Bronchial epithelial cell (primary cell): ENCODE measurements at places on chromosomes 3 and 15. TPM values are rescaled to one million over a fixed set of nuclear protein-coding genes. Genes with fewer than 3 reads are reported as not detected.

The GP9 gene
- not detected in 2 replicates for total RNA-seq

DNA sequence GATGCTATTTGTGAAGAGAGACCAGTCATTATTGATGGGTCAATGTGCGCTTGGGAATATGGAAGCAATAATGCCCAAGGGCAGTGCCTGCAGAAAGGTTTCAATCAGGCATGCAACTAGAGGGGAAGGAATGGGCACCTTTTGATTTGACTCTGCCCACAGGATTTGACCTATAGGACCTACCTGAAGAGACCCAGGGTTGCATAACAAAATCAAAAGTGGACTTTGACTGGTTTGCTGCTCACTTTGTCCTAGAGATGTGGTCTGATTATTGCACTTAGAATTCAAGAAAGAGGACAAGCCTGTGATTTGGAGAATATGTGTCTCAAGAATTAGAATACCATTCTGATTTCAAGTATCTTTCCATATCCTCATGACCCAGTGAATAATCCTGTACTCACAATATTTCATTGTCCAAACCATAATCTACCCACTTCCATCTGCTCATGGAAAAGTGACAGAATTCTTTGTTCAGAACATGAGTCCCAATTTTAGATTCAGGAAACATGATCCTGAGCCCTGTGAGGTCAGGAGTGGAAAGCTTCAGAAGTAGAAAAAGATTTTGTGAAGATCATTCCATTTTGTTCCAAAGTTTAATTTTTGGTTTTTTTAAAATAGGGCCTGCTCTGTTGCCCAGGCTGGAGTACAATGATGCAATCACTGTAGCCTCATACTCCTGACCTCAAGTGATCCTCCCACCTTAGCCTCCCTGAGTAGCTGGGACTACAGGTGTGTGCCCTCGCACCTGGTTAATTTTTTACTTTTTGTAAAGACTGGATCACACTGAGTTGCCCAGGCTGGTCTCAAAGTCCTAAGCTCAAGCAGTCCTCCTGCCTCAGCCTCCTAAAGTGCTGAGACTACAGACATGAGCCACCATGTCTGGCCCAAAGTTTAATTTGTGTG, 151.3 kb upstream of the NR2E3 start:
- no peak for DNase-seq

DNA sequence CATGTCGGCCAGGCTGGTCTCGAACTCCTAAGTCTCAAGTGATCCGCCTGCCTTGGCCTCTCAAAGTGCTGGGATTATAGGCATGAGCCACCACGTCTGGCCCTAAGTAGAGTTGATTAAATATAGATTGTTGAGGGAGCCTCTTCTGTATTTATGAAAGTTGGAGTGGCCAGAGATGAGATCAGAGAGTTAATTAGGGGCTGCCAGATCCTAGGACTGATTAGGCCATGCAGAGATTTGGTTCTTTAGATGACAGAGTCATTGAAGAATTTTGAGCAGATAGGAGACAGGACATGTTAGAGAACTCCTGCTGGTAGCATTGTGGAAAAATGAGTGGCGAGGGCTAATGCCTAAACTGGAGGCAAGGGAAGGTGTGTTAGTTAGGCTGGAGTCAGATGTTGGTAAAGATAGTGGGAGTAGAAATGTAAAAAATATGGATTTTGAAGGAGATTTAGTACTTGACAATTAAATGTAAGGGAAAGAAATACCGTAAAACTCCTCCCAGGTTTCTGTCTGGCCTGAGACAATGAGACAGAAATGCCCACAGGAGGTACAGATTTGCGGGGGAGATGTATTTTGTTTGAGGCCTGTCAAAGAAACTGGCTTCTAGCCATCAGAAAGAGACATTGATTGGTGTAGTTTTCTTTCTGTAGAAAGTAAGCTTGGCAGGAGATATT, 23.4 kb downstream of the SACM1L start:
- DNase-seq: no peak

DNA sequence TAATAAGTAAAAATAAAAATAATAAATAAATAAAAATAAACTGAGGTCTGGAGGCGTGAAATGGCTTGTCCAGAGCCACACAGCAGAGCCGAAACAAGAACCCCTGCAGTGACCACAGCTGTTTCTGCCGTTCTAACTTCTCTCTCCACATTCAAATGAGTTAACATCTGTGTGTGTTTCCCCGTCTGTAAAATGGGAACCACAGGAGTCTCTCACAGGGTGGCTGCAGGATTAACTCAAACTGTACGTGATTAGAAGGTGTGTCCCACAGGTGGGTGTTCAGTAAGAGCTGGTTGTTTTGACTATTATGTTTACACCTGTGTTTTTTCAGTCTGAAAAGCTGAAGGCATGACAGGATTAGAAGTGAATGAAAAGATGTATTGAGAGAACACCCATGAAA, 27.0 kb upstream of the MUC4 start:
- DNase-seq: no peak

The ATP10A gene
- total RNA-seq: 0.26 and 1.8 TPM in 2 replicates
